ENCODE measurements at places on chromosomes 3 and 15.

GRCh38 chr3:16824081-16824696 is 60.6 kb upstream of the PLCL2 start:
- DNase-seq, result peak; percentile 42

DNA sequence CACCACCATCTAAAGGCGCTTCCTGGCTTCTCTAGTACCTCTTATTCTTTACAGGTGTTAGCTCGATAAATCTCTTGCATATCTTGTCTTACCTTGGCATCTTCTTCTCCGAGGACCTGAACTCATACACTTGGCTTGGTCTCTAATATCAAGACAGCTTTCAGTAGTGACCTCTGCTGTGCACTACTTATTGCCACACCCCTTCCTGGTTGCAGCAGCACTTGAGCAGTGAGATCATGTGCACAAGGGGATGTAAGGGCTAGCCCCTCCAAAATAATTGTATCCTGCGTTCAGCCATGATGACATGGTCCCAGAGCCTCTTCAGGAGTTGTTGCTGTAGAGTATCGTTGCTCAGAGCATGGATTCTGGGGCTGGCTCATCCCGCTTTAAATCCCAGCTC is 1.3 kb upstream of the PLA1A start:
- no peak for DNase-seq

GRCh38 chr15:65335278-65336055 is 31.0 kb downstream of the RNU5B-1 start:
- no peak for DNase-seq

GRCh38 chr3:14124223-14124614 is 451 bp downstream of the CHCHD4 start:
- DNase-seq, result peak; percentile 71

DNA sequence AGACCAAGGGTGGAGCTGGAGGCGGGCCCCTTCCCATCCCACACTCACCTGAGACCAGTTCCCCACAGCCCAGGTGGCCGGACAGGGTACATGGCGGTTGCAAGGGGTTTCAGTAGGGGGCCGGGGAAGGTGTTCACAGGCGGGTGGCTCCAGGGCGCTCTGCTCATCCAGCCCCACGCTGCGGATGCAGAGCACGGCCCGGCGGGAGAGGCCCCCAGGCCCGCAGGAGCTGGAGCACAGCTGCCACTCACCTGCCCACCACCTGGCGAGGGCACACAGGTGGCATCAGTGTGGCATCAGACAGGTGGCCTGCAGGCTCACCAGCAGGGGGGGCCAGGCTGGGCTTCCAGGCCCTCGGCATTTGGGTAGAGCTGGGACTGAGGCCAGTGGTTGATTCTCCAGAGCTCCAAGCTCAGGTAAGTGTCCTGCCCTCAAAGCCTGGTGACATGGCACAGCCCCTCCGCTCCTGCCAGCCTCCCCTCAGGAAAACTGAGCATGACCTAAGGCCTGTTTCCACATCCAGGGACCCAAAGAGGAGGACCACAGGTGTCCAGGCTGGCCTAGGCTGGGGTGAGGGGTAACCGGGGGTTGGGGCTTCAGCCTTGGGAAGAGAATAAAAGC is 43.8 kb downstream of the ADAMTS7 start:
- no peak for DNase-seq

GRCh38 chr3:151156618-151157216 is 46.3 kb downstream of the GPR171 start:
- no peak for DNase-seq

DNA sequence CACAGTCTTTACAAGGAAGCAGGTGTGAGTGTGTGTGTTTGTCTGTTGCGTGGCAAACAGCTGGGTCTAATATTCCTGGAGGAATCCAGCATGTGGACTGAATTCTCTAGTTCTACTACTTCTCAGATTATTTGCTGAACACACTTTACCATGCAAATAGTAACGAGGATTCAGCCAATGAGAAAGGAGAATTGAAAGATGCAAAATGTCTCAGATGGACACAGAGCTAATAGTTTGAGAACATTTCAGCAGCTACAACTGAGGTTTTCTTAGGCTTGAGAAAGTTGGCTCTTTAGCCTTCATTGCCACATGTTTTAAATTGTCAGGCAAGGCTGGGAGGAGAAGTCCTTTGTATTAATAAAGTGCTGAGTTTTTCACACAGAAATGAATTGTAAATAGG is 568.0 kb upstream of the MDFIC2 start:
- no peak for DNase-seq

- peak; percentile 24 for DNase-seq
Measured at GRCh38 chr3:127589600-127590281, 792 bp downstream of the TPRA1 start.

DNA sequence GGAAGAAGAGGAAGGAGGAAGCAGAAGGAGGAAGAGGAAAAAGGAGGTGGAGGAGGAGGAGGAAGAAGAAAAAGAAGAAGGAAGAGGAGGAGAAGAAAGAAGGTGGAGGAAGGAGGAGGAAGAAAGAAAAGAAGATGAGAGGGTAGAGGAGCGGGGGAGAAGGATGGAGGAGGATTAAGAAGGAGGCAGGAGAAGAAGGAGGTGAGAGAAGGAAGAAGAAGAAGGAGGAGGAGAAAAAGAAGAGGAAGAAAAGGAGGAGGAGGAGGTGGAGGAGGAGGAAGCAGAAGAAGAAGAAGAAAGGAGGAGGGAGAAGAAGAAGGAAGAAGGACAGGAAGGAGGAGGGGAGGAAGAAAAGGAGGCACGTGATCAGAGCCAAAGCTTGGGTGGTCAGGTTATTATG is 37.3 kb upstream of the PRTG start:
- DNase-seq, result no peak

DNA sequence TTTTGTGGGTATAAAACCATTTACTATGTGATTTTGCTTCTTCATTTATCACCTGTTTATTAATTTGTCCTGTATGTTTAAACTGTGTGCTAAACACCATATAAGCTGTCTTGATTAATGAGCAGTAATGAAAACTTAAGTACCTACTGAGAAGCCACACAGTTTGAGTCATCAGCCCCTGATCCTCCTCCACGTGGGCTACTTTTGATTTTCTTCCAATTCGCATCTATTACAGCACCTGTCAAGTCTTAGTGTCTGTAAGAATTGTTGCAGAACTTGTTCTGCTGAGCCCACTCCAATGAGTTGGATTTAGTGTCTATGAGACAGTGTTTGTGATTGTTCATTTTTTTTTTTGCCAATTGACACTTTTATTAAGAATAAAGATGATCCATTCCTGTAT is 16.8 kb downstream of the EPHA6 start:
- no peak for DNase-seq

DNA sequence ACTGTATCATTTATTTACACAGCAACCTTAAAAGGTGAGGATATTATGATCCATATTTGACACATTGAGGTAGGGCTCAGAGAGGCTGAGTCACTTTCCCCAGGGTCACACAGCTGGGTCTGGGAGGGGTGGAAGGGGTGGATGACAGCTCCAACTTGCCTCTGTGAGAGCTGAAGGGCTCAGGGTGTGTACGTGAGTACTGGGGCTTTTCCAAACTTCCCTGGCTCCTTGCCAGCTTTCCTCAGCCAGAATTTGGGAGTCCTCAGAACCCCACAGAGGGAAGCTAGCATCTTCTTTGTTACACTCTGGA is 58.3 kb upstream of the SLC6A11 start:
- peak; percentile 54 for DNase-seq

GRCh38 chr3:45987368-45988291 is 8.0 kb downstream of the FYCO1 start:
- no peak for DNase-seq

DNA sequence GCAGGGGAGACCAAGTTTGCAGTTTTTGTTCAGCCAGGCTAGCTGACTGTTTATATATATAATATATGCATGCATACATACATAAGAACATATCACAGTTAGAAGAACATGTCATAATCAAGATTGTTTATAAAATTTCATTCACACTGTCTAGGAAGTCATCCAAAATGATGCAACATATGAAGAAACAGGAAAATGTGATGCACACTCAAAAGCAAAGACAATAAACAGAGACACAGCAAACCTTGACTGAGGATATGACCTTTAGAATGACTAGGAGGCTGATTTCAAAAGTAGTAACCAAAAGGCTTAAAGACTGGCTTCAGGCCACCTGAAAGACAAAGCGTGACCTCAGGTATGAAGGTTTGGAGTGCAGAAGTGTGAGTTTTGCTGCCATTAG is 166.2 kb upstream of the NDN start:
- no peak for DNase-seq

- no peak for DNase-seq
Measured at GRCh38 chr3:189300345-189300744, 128.6 kb downstream of the TPRG1 start.

DNA sequence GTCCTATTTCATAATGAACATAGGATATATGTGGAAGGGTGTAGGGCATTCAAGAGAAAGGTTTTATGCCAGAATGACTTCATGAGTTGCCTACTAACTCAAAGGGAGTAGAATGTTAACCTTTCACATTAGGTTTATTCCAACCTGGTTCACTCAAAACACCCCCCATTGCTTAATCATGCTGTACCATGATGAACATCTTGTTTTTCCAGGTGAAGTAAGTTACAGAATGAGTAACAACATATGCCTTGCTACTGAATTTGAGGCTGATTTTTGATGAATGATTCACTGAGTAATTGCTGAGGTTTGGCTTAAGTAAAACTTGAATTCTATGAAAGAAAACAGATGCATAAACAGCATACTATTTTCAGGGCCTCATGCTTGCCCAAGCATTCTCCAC is 5.9 kb upstream of the CLDN16 start:
- no peak for DNase-seq

DNA sequence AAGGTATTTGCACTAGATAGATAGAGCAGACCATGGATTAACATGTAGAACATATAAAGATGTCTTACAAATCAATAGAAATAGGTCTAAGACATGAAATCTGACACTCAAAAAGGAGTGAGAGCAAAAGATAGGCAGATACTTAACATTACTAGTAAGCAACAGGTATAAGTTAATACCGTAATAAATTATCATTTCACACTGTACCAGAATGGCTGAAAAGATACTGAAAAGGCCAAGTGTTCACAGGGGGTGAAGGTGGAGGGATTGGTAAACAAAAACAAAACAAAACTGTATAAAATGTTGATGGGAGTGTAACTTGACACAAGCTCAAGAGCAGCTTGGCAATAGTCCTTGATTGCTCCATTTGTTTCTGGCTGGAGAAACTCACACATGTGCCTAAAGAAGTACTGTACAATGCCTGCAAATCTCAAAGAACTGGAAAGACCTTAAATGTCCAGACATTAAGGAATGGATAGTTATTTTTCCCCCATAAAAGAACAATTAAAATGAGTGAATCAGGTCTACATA is 3.5 kb downstream of the NSMCE3 start:
- DNase-seq, result no peak

DNA sequence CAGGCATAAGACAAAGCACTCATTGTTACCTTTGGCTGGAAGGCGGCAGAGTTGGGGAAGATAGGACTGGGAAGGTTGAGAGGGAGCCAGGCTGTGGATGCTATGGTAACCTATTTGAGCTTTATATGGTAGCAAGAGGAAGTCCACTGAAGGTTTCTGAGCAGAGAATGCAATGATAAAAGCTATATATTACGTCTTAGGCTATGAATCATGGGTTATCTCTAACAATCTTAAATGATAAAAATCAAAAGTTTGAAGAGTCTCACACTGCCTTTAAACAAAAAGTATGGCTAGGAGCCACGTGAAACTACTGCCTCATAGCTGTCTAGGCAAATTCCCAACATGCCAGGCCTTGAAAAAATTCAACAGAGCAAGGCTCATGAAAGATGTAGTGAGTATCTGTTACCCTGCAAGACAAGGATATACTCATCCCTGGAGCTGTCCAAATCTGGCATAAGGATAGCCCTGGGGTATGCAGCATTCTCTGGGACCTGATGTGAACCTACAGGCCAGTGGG is 4.1 kb downstream of the P3H2 start:
- DNase-seq, result no peak

GRCh38 chr15:97235611-97235985 is 724.9 kb upstream of the ARRDC4 start:
- DNase-seq, result no peak

DNA sequence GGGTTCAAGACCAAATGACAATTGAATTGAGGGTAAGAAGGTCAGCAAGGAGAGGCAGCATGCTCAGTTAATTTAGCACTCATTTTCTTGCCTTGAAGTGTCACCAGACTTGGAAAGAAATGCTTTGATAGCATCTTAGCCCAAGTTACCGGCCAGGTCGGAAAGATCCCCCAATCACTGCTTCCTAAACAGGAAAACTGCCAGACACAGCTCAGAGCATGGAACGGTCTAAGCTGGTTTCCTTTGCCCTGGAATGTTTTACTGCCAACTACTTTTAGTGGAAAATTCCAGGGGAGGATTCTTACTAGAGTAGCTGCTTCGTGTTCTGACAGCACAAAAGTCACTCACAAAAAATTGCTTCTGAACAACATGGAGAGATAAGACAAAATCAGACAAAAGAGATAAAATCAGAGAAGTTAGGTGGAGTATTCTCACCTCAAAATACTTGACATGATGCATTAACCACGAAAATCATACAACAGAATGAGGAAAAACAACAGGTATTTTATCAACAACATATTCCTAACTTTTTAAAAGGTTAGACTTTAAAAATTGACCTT is 65.5 kb downstream of the CCR4 start:
- no peak for DNase-seq

DNA sequence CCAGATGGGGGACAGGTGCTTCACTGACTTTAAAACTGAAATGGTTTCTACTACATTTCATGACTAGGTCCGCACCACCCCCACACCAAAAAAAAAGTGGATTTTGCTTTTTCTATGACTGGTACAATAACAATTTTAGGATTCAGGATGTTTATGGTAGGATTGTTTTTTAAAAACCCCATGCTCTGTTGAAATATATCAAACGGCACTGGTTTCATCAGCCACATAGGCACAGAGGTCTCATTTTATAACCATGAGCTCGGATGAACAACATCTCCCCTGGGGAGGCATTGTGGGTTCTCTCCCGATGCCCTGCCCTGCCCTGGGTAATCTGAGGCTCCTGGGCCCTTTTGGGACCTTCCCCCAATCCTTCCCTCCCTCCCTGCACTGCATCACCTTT is 202.7 kb upstream of the KBTBD8 start:
- DNase-seq, result no peak

DNA sequence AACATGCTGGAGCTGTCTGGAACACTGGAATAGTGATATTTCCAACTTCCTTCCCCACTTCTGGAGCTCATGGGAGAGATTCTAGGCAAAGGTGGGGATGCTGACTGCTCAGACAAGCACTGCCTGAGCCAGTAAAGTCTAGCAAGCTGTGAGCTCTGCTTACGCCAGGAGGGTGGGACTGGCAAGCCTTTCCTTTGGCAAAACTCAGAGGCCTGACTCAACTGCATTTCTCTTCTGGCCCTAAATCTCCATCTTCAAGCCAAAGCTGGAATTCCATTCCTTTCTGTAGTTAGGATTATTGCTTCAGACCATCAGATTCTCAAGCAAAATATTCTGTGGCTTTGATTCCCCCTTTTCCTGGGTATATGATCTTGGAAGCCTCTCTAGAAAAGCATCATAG is 20.3 kb upstream of the EPB42 start:
- no peak for DNase-seq
